SK-N-SH (cell line): ENCODE measurements at places on chromosomes 3 and 15. TPM values are rescaled to one million over a fixed set of nuclear protein-coding genes. Genes with fewer than 3 reads are reported as not detected.

SPSB4 gene
- 0.10 and 0.21 TPM in 2 replicates for polyA plus RNA-seq

ABI3BP gene
- 5.1 and 8.4 TPM in 2 replicates for polyA plus RNA-seq

GOLGA8R gene
- polyA plus RNA-seq, result 0.76 and 0.86 TPM in 2 replicates

AHSG gene
- polyA plus RNA-seq, result not detected in 2 replicates

UACA gene
- 35.9 and 57.1 TPM in 2 replicates for polyA plus RNA-seq

DYNLT2B gene
- polyA plus RNA-seq, result 30.6 and 31.7 TPM in 2 replicates

GHRL gene
- polyA plus RNA-seq, result not detected in 2 replicates

SLC28A2 gene
- polyA plus RNA-seq, result not detected in 2 replicates

GOLGA6B gene
- polyA plus RNA-seq, result 0.03 TPM in 1 of 2 replicates, not detected in the other

KLHL6 gene
- polyA plus RNA-seq, result not detected in 2 replicates

FAM3D gene
- polyA plus RNA-seq, result not detected in 2 replicates

MYO5C gene
- polyA plus RNA-seq, result 0.99 and 1.1 TPM in 2 replicates

NR1I2 gene
- polyA plus RNA-seq, result 0.03 TPM in 1 of 2 replicates, not detected in the other

CFAP100 gene
- polyA plus RNA-seq, result not detected in 2 replicates

MIX23 gene
- polyA plus RNA-seq, result 11.0 and 11.2 TPM in 2 replicates

RNU5B-1 gene
- polyA plus RNA-seq, result not detected in 2 replicates

MYL3 gene
- polyA plus RNA-seq, result not detected in 2 replicates

PCBP4 gene
- 97.4 and 118 TPM in 2 replicates for polyA plus RNA-seq

ADPRH gene
- 0.08 TPM in 1 of 2 replicates, not detected in the other for polyA plus RNA-seq

KNSTRN gene
- polyA plus RNA-seq, result 25.5 and 29.5 TPM in 2 replicates

PODXL2 gene
- polyA plus RNA-seq, result 27.5 and 28.8 TPM in 2 replicates

PTPRG gene
- polyA plus RNA-seq, result 14.1 and 14.3 TPM in 2 replicates

SLC35A5 gene
- 16.0 and 23.2 TPM in 2 replicates for polyA plus RNA-seq

FBXO45 gene
- 3.2 and 4.2 TPM in 2 replicates for polyA plus RNA-seq

TNNC1 gene
- 2.6 and 3.0 TPM in 2 replicates for polyA plus RNA-seq

MEX3B gene
- polyA plus RNA-seq, result 6.2 and 9.3 TPM in 2 replicates

STRA6 gene
- 27.9 and 31.0 TPM in 2 replicates for polyA plus RNA-seq

SNURF gene
- 16.0 and 17.8 TPM in 2 replicates for polyA plus RNA-seq

GADL1 gene
- not detected in 2 replicates for polyA plus RNA-seq

TM4SF18 gene
- polyA plus RNA-seq, result 0.30 and 0.32 TPM in 2 replicates

CPN2 gene
- not detected in 2 replicates for polyA plus RNA-seq

CGNL1 gene
- polyA plus RNA-seq, result 0.23 and 0.24 TPM in 2 replicates

LSAMP gene
- 5.5 and 6.6 TPM in 2 replicates for polyA plus RNA-seq

GOLGA6L4 gene
- 0.94 and 1.3 TPM in 2 replicates for polyA plus RNA-seq

GLT8D1 gene
- 102 and 135 TPM in 2 replicates for polyA plus RNA-seq

IL17RB gene
- 0.10 and 0.16 TPM in 2 replicates for polyA plus RNA-seq

PRSS50 gene
- not detected in 2 replicates for polyA plus RNA-seq

SPINT1 gene
- 0.58 and 2.0 TPM in 2 replicates for polyA plus RNA-seq

LRTM1 gene
- polyA plus RNA-seq, result 0.03 TPM in 1 of 2 replicates, not detected in the other

AADACL2 gene
- polyA plus RNA-seq, result not detected in 2 replicates

RPL15 gene
- polyA plus RNA-seq, result 4,623 and 5,582 TPM in 2 replicates

CHRM5 gene
- polyA plus RNA-seq, result 0.03 TPM in 1 of 2 replicates, not detected in the other

CLDN16 gene
- polyA plus RNA-seq, result 0.02 TPM in 2 replicates

CCR9 gene
- polyA plus RNA-seq, result not detected in 2 replicates

LRRC34 gene
- 1.6 and 2.6 TPM in 2 replicates for polyA plus RNA-seq

CAND2 gene
- polyA plus RNA-seq, result 1.5 TPM in 2 replicates

CCR8 gene
- polyA plus RNA-seq, result not detected in 2 replicates
